ENCODE measurements at places on chromosomes 1 and 21.

DNA sequence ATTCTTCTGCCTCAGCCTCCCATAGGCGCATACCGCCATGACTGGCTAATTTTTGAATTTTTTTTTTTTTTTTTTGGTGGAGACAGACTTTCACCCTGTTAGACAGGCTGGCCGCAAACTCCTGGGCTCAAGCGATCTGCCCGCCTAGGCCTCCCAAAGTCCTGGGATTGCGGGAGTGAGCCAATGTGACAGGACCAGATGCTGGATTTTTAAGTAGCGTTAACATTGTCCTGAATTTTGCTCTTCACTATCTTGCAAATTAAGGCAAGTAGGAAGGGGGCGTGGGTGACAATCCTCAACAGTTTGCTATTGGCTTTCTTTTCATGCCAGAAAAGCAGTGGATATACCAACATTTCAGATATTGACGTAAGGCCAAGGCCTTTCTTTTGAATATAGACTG, 49.7 kb upstream of the TSNAX start:
- DNase-seq, result no peak

DNA sequence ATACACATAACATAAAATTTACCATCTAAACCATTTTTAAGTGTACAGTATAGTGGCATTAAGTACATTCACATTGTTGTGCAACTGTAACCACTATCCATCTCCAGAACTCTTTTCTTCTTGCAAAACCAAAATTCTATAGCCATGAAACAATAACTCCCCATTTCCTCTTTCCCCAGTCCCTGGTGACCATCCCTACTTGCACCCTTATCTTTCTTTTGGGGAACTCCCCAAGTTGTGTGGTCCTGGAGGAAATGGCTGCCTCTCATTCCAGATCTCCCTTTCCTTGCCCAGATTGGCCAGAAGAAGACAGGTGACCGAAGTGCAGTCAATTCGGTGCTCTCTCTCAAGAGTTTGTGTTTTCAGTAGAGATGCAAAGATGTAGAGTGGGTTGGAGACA, 389.6 kb upstream of the C1orf87 start:
- DNase-seq, result no peak

GRCh38 chr1:12340544-12340930, 110.7 kb downstream of the VPS13D start:
- no peak for DNase-seq

DNA sequence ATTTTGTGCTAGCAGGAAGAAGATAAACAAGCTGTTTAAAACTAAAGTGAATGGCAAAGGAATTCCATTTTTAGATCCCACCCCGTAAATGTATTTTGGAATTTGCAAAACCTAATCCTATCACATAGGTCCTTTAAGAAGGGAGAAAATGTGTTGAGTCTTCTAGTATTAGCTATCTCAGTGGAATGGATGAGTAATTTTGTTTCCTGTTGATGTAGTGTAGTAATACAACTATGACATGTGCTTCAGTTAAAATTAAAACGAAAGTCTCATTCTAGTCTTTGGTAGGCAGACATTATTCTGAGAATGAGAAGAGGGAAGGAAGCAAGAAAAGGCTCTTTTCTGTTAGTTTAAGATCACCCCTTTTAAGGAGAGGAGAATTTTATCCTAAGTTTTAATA, 265.9 kb upstream of the C1orf105 start:
- DNase-seq, result peak; percentile 20

DNA sequence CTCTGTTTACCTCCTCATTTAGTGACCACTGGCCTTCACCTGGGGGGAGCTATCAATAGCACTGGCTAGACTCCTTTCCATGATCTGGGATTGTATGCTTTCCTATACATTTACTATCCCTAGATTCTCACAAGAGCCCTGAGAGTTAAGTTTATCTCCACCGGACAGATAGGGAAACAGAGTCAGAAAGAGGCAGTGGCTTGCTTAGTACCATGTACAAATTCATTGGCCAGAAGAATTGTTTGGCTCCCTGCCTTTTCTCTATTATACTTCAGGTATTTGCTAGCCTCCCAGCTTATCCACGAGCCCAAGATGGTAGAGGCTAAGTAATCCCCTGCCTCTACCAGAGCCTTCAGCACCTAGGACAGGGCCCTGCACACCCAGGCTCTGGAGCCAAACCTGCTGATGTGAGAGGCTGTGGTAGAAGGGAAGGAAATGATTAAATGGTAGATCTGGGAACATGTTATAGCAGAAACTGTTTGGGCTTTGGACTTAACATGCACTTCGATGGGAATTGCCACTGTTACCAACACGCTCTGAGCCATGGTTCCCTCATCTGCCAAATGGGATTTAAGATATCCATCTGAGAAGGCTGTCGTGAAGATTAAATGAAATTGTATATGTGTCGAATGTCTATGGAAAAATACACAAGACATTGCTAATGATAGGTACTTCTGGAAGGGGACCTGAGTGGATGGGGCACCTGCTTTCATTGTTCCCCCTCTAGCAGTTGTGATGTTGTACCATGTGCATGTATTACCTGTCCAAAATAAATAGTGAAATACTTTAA, 3.1 kb upstream of the BLACAT1 start:
- DNase-seq, result no peak

DNA sequence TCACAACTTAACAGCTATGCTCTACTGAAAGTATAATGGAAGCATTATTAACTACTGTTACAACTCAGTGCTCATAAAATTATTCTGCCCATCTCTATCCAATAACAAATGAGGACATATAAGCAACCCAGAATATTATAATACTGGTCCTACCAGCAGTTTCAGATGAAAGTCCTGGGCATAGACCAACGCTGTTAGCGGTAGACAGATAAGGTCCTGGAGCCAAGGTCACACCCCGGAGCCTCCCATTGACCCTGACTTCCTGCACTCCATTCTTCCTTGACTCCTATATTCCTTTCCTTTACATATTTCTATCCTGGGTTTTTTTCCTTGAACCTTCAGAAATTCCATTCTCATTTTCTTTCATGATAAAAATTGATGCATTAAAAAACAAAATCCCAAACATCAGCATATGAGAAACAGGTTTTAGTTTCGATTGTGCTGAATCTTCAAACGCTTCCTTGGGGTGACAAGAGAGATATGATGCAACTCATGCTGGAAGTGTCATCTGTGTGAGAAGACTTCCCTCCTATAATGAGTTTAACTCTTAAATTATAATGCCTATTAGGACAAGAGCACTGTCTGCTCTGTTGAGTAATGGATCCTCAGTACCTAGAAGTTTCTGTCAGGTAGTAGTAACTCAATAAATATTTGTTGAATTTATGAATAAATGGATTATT, 831.1 kb downstream of the LRRIQ3 start:
- no peak for DNase-seq

- no peak for DNase-seq
Measured at GRCh38 chr1:84669831-84670230, 20.4 kb downstream of the SSX2IP start.

DNA sequence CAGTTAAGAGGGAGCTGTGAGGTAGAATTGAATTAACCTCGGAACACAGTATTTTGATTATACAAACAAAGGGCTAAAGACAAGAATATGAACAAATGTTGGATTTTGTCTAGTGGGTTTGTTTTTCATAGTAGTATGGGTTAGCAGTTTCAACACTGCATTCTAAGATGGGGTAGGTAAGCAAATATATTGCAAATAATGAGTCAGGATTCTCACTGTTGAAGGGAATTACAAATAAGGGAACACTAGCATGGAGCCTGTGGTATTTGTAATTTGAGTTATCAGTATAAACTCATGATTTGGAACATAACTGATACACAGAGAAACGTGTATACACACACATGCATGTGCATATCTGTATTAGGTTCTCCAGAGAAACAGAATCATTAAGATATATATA, 44.5 kb downstream of the CD55 start:
- no peak for DNase-seq

- no peak for DNase-seq
Measured at GRCh38 chr1:38724160-38725131, 135.1 kb downstream of the RRAGC start.

DNA sequence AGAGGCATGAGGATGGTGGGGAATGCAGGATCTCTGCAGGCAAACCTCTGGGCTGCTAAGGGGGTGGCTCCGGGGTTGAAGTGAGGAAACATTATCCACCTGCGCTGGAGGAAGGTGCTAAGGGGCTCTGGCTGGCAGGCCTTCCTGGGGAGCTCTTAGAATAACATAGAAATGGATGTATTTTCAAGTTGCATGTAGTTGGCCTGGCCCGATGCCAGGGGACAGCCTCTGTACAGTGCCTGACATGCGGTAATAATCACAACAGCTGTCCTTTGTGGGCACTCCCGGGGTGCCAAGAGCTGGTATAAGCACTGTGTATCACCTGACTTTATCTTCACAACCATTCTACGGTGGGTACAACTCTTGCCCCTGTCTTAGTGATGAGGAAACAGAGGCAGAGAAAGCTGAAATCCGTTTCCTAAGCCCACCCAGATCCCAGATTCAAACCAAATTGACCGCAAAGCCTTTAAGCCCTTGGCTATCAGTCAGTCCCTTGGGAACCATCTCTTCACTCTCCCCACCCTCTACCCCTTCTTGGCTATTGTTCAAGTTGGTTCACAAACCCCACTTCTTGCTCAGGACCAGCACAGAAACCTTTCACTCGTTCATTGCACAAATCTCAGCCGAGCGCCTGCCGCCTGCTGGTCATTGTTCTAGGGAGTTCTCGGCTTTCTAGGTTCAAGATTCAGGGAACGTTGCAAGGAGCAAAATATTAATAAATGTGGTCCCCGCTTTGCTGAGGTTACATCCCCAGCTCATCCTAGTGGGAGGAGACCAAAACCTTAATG, 30.9 kb downstream of the PADI4 start:
- no peak for DNase-seq

GRCh38 chr1:34165422-34165921, 442 bp upstream of the CSMD2 start:
- no peak for DNase-seq

DNA sequence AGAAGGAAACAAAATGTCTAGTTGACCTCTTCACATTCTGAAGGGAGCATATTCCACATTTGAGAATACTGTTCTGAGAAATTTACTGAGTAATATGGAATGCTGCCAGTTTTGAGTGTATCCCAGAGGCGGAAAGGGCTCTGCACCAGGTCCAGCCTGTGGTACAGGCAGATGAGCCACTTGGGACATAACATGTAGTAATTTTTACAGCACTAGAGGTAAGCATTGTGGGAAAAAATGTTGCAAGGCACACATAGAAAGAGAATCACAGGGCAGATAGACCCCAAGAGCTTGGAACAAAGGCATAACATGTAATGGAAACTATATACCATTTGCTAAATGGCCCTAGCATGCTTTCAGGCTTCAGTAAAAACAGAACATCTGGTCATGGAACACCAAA, 228.5 kb downstream of the USH2A start:
- no peak for DNase-seq

DNA sequence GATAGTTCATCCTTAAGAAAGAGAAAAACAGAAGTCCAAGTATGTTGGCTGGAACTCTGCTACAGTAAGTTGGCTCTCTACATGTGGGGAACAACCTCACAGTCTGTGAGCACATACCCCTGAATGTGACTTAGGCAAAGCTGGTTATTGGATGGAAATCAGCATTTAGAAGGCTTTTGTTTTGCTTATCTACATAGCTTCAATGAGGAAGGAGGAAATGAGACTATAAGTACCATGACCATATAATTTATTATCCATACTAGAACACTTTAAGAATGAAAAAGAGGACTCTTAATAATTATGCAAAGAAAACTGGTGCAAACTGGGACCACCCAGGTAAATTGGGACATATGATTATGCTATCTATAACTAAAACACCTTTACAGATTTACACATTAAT, 31.7 kb upstream of the CD55 start:
- DNase-seq, result no peak

DNA sequence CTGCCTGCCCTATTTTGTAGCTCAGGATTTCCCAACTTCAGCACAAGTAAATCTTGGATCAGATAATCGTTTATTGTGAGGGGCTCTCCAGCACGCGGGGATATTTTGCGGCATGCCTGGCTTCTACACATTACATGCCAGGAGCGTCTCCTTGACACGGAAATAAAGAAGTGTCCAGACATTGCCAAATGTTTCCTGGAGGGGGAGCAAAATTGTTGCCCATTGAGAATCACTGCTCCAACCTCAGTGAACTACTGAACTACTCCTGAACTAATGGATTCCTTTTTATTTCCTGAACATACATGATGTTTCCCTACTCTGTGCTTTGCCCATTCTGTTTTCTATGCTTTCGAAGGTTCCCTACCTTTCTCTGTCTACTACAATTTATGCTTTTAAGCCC, 1359.1 kb upstream of the ADGRL2 start:
- no peak for DNase-seq

- peak; percentile 9 for DNase-seq
Measured at GRCh38 chr1:172724765-172725613, 66.1 kb downstream of the FASLG start.

- DNase-seq, result no peak
Measured at GRCh38 chr21:15446223-15446622, 283.6 kb upstream of the USP25 start.

DNA sequence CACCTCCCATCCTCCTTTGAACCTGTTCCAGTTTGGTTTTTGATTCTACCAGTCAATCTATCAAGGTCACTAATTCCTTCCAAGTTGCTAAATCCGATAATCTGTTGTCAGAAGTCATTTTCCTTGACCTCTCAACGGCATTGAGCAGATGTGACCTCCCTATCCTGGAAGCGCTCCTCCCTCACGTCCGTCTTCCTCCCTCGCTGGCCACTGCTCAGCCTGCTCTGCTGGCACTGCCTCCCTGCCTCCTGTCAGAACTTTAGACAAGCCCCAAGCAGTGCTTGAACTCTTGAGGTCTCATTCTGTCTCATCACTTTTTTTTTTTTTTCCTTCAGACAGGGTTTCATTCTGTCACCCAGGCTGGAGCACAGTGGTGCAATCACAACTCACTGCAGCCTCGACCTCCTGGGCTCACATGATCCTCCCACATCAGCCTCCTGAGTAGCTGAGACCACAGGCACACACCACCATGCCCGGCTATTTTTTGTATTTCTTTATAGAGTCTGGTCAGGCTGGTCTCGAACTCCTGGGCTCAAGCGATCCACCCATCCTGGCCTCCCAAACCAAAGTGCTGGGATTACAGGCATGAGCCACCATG, 4.4 kb upstream of the ACOT7 start:
- no peak for DNase-seq

GRCh38 chr21:40020651-40021050, 153.4 kb downstream of the PCP4 start:
- no peak for DNase-seq

DNA sequence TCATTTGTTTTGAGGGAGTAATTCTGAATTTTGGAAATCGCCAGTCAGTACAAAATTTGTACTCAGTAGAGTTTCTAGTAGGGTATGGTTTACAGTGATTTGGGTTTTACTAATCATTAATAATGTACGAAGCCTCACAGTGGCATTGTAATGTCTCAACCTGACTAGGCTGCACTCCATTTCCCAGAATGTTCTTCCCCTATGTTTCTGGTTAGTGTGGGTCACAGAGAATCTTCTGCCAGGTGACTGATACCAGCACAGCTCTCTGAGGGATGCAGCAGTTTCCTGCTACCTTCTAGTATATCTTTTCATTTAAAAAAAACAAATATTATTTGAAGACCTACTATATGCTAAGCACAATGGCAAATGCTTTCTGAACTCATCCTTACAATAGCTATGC, 112.9 kb downstream of the PTPN14 start:
- DNase-seq, result no peak

All from naive B cell (primary cell).